Progenitor cell of endocrine pancreas (in vitro differentiated cells): ENCODE measurements at places on chromosomes 12 and 14. TPM values are rescaled to one million over a fixed set of nuclear protein-coding genes. Genes with fewer than 3 reads are reported as not detected.

FGD6 gene
- 62.7 and 68.2 TPM in 2 replicates for total RNA-seq

DNA sequence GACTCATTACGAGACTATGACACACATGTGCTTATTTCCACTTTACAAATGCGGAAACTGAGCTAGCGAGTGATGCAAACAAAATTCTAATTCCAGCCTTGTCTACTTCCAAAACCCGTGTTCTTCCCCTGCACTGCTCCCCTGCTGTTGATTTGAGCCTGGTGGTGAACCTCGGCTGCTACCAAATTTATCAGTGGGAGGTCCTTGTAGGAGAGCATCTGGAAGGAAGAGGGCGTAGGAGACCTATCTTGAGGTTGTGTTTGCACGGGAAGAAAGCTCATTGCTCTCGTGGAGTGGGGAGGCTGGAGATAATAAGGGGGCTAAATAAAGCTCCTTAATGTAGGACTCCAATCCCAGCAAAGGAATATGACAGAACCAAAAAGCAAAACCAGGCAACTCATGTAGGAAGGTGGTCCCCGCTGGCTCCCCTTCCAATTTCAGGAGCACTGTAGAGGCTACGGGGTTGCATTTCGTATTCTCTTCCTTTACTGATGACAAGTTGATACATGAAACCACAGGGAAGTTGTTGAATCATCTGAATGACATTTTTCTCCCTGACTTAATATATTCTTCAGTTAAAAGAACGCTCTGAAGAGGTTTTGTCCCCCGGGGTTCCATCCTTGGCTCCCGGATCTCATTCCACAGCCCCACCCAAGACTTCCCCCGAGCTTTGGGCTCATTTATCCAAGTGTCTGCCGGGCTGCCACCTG is 52.6 kb downstream of the FZD10 start:
- DNase-seq: no peak

DNA sequence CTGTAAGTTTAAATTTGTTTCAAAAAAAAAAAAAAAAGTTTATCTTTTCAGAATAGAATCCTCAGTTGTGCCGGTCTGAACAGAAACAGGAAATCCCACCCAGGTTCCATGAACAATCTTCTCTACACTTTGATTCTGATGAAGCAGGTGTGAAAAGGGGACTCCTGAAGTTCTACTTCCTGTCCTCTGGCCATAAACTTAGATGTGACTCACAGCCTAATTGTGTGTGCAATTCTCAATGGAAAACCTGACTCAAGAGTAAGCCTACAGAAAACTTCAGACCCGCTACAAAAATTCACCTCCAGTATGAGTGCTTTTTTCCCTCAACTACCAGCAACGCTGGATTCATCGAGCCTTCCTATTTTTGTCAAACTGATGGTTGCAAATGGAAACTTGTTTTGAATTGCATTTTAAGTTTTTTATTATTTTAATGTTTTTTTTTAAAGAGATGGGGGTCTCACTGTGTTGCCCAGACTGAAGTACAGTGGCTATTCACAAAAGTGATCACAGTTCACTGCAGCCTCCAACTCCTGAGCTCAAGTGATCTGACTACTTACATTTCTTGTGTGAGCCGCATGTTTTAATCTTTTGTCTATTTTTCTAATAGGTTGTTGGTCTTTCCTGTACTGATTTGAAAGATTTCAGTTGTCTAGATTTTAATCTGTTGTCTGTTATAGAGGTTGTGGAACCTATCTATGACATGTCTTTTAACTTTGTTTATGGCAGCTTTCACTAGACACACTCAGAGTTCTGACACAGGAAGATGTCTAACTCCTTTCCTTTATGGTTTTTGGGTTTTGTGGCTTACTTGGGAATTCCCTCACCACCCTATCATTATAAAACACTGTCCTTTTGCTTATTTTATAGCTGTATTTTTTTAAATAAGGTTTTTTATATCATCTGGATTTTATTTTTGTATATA is 37.6 kb downstream of the ATG14 start:
- no peak for DNase-seq

- peak; percentile 47 for DNase-seq
Measured at GRCh38 chr14:55271572-55272298, 514 bp downstream of the FBXO34 start.

GRCh38 chr12:104700324-104700723 is 243.6 kb downstream of the CHST11 start:
- DNase-seq: no peak
